ENCODE measurements at places on chromosomes 16 and 17.

DNA sequence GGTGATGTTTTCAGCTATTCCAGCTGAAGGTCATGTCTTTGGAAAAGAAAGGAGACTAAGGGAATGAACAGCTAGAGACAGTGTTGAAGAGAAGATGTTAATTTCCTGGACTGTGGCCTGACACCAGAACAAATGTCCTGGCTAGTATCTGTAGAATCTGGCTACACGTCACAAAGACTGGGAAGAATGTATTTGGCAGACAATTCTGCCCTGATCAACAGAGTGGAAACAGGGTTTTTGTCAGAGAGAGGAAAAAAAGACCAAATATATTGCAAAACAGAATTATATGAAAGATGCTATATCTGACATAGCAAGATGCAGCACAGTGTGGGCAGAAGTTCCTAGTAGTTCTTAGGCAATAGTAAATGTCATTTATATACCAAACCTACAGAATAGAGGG, 17.0 kb upstream of the ANKFN1 start:
- DNase-seq: no peak

- DNase-seq: no peak
Measured at GRCh38 chr16:17951378-17951777, 385.2 kb downstream of the NPIPA8 start.

DNA sequence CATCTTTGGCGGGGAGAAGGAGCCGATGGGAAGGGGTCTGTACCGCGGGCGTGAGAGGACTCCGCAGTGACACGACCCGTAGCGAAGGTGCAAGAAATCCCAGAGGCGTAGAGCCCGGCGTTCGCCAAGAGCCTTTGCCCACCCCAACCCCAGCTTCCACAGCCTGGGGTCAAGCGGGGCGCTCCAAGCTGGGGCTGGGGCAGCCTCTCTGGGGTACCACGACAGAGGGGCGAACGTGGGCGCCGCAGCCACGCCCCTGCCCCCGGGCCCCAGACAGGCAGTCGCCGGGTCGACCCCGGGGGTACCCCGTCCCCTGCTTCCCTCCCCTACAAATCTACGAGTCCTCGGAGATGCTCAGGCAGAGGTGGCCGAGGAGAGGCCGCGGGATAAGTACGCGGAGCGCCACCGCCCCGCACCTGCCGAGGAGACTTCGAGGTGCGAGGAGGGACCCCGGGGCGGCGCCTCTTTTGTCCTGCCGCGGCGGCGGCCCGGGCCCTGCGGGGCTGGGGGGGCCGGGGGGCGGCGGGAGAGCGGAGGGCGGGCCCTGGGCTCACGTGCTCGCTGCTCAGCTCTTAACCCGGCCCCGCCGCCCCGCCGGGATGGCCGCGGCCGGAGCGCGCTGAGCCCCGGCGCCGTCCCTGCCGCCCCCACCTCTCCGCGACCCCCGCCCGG, at the start of gene ADAM11:
Gene ADAM11 (plus strand): TSS at position 575 of the 672 bp plus-strand sequence. CDS start 212 bp downstream, outside the sequence.
- DNase-seq: peak; percentile 58

DNA sequence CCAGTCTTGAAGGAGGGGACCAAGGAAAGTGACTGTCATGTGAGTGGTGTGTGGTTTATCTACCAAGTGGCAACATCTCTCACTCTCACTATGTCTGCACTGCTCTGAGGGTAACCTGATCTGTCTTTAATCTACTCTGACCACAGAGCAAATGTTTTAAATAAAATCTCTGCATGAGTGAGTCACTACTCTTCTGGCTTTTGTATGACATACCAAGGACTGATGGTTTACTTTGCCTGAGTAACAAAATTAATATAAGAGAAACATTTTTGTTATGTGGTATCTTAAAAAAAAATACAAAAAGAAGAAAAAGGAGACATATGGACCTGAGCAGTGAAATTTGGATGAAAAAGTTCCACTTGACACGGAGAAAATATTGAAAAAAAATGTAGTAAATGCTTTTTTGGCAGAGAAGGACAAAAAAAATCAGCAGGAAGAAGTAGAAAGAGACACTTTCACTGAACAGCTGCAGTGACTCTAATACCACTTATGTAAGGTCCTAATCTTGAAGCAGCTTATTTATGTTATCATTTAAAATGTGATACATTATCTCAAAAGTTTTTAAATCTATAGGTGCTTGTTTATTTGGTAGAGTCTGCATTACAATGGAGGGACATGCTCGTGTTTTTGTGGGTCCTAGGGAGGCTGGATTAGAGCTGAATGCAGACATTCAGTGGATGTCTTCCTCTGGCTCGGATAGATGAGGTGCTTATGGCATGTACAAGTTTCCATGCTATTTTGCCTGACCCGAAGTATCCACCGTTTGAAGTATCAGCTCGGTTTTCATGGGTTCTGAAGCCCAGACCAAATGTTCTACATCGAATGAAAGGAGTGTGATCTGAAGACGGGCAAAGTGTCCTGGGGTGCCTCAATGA, 240.7 kb downstream of the MAP2K6 start:
- peak; percentile 51 for DNase-seq

DNA sequence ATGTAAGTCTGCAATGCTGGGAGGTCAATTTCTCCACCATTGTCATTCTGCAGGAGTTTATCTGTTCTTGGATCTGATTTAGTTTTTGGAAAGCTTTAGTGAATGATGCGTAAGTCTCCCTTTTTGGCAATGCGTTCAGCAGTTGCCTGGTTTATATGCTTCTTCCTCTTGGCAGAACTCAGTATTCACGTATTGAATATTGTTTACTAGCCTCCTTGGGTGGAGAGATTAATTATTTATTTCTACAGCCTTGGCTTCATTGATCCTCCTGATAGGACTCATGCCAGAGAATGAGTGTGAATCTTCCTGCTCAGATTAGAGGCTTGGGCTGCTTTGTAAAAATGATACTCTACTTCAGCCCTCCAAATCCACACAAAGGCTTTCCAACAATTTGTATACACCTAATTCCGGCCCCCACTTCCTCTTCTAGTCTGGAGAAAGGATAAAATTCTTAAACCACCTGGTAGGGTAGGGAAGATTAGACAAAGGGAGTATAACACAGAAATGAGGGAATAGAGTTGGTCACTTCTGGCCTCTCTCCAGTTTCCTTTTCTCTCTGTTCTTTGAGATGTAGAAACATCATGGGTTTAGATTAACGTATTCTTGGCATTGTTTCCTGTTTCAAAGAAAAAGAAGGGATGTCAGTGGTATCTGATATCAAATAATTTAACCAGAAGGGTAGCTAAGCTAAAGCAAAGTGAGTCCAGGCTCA, 929.8 kb downstream of the KCNJ2 start:
- DNase-seq: no peak

- DNase-seq: no peak
Measured at GRCh38 chr17:80921159-80921558, 70.5 kb upstream of the CHMP6 start.

GRCh38 chr16:73232555-73233328, 184.8 kb upstream of the ZFHX3 start:
- DNase-seq: peak; percentile 74

GRCh38 chr17:72749119-72749572, 343.3 kb downstream of the SLC39A11 start:
- no peak for DNase-seq

- no peak for DNase-seq
Measured at GRCh38 chr16:49440156-49441065, 66.8 kb downstream of the C16orf78 start.

GRCh38 chr17:78361225-78361701, 1.4 kb upstream of the SOCS3 start:
- DNase-seq: peak; percentile 48

GRCh38 chr16:27272076-27272475, 3.5 kb upstream of the NSMCE1 start:
- DNase-seq: no peak

GRCh38 chr16:3945751-3946603, 65.5 kb upstream of the CREBBP start:
- DNase-seq: peak; percentile 59
